Suprapubic skin (tissue), 4 donors: ENCODE measurements at places on chromosomes 6 and 20. TPM values are rescaled to one million over a fixed set of nuclear protein-coding genes. Genes with fewer than 3 reads are reported as not detected.
A peak's percentile ranks its signal among the peaks of the same experiment; 100 is the strongest.

DNA sequence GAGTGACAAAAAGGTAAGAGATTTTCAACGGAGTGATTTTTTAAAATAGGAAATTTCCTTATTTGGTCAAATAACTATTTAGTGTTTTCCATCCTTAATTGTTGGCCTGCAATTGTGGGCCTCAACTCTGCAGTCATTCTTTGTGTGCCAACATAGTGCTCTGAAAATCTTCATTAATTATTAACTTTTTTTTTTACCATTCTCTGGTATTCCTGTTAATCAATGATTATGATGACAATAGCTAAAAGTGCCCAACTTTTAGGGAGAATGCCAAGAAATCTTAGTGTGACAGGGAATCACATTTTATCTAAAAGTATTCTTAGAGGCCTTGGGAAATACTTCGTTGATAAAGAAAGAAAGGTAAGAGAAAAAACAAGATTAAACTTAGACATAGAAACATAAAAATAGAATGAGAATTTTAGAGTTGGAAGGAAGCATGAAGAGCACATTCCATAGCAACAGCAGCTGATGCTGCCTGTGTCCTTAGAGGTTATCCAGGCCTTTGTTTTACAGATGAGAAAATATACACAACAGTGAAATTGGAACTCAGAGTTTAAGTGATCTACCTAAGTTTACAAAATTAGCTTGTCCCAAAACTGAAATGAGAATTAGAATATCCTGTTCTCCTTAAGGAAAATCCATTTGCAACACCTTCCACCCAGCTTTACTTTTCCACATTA lies 1.2 kb downstream of the GPRC6A start:
- no peak overlapping the region for H3K27ac ChIP-seq
- no peak overlapping the region for H3K4me3 ChIP-seq
- H3K4me1 ChIP-seq: no peaks in the 10 kb centered on the region
- H3K27me3 ChIP-seq: no peaks in the 10 kb centered on the region
- DNase-seq: no peak

GRCh38 chr6:151656392-151656791 lies 151.1 kb upstream of the ESR1 start:
- no peak overlapping the region for H3K4me3 ChIP-seq
- H3K4me1 ChIP-seq: no peaks in the 10 kb centered on the region

Gene NT5E
- total RNA-seq: 8.7 TPM

- no peaks in the 10 kb centered on the region for H3K27me3 ChIP-seq
- peaks cover 72% of the 10 kb centered on the region for H3K4me1 ChIP-seq
- no peak for DNase-seq
- H3K36me3 ChIP-seq: no peaks in the 10 kb centered on the region
Observed at GRCh38 chr6:159977255-159977903, 8.5 kb downstream of the IGF2R start.

- H3K36me3 ChIP-seq: no peaks in the 10 kb centered on the region
- H3K4me1 ChIP-seq: peaks cover 20% of the 10 kb centered on the region
- DNase-seq: no peak
- no peak overlapping the region for H3K4me3 ChIP-seq
Observed at GRCh38 chr6:82145926-82146452, 101.6 kb downstream of the IBTK start.

DNA sequence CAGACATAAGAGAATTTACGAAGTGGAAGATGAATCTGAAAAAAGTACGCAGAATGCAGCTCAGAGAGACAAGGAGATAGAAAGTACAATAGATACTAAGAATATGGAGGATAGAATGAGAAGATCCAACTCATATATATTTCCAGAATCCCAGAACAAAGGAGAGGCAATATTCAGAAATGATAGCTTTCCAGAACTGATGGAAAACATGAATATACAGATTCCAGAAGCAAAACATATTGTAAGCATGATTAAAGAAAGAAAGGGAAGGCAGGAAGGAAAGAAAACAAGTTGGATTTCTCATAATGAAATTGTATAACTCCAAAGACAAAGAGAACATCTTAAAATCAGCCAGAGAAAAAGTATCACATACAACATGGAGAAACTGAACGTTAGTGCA lies 22.9 kb downstream of the GFRA4 start:
- DNase-seq: no peak
- no peaks in the 10 kb centered on the region for H3K4me1 ChIP-seq
- no peak overlapping the region for H3K4me3 ChIP-seq
- H3K27me3 ChIP-seq: no peaks in the 10 kb centered on the region
- H3K27ac ChIP-seq: no peak overlapping the region

Gene MOCS3
- total RNA-seq: 6.8 TPM

DNA sequence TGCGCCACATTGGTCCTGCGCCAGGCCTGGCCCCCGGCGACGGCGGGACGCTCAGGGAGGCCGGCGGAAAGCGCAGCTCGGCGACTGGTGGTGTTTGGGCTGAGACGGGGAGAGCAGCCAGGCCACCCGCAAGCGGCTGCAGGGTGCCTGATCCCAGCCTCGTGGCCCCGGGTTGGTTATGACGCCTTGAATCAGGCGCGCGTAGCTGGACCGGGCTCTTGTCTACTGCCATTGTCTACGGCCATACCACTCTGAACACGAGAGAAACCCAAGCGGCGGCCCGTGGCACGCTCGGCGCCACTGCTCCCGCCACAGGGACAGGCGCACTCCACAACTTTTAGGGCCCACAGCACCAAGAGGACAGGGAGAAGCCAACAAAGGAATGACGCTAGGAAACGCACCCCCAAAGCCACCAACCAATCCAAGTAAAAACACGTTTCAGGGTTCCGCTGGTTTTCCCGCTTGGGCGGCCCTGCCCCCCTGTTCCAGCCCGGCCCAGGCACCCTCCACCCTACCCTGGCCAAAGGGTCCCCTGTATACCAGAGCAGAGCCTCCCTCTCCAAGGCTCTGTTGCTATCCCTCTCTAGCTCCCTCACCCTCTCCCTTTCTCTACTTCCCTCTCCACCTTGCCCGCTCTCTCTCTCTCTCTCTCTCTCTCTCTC lies 1849.3 kb upstream of the DEFB115 start:
- H3K27ac ChIP-seq: no peak overlapping the region
- no peak for DNase-seq
- H3K27me3 ChIP-seq: peaks cover 36% of the 10 kb centered on the region
- no peaks in the 10 kb centered on the region for H3K36me3 ChIP-seq
- H3K4me3 ChIP-seq: peak overlapping the region; percentile 25
- no peaks in the 10 kb centered on the region for H3K4me1 ChIP-seq

- DNase-seq: no peak
- H3K27me3 ChIP-seq: no peaks in the 10 kb centered on the region
- H3K4me3 ChIP-seq: no peak overlapping the region
- no peak overlapping the region for H3K27ac ChIP-seq
Observed at GRCh38 chr20:13271098-13271497, 50.0 kb downstream of the ISM1 start.

DNA sequence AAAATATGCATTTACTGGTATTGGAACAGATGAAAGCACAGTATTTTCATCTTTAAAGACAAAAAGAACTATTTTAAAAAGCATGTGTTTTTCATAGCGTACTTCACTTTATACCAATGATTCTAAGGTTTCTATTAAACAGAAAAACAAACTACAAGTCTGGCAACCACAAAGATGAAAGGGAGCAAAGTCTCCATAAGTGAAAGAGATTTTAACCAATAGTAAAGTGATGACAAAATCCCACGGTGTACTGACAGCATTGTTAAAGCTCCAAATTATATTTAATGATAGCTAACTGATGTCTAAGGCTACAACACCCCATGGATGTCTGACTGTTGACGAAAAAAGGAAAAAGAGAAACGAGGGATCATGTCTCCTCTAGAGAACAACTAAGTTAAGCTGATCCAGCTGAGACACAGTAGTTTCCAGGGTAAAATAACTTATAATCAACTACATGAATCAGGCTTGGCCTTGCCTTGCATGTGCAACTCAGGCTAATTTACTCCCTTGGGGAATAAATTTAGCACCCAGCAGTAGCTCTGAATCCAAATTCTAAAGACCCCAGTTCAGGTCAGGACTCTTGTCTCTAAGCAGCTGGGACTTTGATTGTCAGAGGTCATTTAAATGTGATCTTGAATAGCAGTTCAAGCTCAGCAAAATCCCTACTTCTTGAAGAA lies 56.0 kb upstream of the TAB2 start:
- no peaks in the 10 kb centered on the region for H3K27me3 ChIP-seq
- no peak for DNase-seq
- no peaks in the 10 kb centered on the region for H3K4me1 ChIP-seq
- no peak overlapping the region for H3K27ac ChIP-seq
- no peak overlapping the region for H3K4me3 ChIP-seq
- no peaks in the 10 kb centered on the region for H3K36me3 ChIP-seq
